Dermis microvascular lymphatic vessel endothelial cell (primary cell): ENCODE measurements at places on chromosomes 2 and 18. TPM values are rescaled to one million over a fixed set of nuclear protein-coding genes. Genes with fewer than 3 reads are reported as not detected.

EMILIN1 gene
- total RNA-seq: 21.3 and 37.0 TPM in 2 replicates

SERPINB4 gene
- 0.13 TPM in 1 of 2 replicates, not detected in the other for total RNA-seq

STON1 gene
- 1.8 and 2.1 TPM in 2 replicates for total RNA-seq

TNFAIP6 gene
- total RNA-seq: not detected in 2 replicates

RAMP1 gene
- total RNA-seq: not detected in 2 replicates

LHCGR gene
- not detected in 2 replicates for total RNA-seq

OTOF gene
- 20.7 and 20.8 TPM in 2 replicates for total RNA-seq

LOXHD1 gene
- total RNA-seq: under 0.01 TPM in 2 replicates
